Fibroblast of skin of abdomen (primary cell): ENCODE measurements at places on chromosomes 6 and 20.

GRCh38 chr6:116254297-116255056 lies 602 bp upstream of the TSPYL4 start:
- DNase-seq, result no peak

DNA sequence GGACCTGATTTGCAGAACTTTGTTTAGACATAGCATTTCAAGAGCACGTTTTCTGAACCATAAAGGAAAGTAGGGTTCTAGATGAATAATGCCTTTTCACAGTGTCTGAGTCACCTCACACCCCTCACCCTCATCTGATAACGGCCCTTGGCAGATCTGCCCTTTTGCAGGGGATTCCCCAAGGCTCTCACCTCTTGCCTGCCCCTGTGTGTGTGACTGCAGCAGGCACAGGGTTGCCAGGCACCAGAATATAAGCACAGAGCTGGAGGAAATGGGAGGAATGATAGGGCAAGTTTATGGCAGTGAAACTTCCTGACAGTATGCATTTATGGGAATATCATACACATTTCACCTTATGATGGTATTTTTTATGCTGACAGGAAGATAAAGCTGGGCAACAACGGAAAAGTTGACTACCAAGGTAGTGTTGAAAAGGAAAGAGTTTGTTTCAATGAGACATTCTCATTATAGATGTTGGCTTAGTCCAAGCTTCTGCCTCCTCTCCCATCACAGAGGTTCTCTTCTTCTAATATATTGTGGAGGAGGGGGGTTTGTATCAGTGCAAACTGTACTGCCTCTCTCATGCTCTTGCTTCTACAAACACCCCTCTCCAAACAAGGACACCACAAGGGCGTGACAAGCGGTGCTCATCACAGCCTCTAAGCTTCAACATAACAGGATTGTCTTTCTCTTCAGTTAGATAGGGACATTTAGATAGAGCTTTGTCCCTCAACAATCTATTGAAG lies 101.5 kb upstream of the BACH2 start:
- no peak for DNase-seq

DNA sequence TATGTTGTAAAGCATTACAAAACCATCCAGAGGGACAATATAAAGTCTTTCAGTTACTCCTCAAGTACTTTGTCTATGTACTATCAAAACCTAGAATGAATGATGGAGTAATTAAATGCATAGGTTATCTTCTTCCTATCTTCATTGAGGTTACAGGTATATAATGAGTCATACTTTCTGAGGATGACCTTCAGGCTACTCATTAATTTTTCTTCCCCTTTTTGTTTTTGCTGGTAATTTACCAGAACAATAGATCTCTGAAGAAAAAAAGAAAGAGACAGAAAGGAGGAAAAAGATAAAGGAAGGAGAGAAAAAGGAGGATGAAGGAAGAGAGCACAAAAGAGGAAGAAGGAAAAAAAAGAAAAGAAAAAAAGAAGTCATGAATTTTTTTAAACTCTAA lies 398.4 kb downstream of the TBC1D32 start:
- DNase-seq, result no peak

DNA sequence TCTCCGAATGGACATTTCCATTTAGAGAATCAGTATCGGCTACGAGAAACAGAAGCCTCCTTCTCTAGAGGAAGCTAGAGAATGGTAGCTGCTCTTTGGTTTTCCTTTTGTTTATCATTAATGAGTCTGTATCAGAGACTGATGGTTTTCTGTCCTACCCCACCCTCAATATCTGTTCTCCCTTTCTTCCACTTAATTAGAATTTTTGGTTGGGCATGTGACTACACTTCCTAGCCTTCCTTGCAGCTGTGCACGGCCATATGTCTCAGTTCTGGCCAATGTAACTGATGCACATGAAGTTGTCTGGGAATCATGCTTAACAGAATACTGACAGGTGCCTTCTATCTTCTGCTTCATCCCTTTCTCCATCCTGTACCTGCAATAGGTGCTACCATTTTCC lies 19.0 kb downstream of the RNF24 start:
- DNase-seq, result no peak

DNA sequence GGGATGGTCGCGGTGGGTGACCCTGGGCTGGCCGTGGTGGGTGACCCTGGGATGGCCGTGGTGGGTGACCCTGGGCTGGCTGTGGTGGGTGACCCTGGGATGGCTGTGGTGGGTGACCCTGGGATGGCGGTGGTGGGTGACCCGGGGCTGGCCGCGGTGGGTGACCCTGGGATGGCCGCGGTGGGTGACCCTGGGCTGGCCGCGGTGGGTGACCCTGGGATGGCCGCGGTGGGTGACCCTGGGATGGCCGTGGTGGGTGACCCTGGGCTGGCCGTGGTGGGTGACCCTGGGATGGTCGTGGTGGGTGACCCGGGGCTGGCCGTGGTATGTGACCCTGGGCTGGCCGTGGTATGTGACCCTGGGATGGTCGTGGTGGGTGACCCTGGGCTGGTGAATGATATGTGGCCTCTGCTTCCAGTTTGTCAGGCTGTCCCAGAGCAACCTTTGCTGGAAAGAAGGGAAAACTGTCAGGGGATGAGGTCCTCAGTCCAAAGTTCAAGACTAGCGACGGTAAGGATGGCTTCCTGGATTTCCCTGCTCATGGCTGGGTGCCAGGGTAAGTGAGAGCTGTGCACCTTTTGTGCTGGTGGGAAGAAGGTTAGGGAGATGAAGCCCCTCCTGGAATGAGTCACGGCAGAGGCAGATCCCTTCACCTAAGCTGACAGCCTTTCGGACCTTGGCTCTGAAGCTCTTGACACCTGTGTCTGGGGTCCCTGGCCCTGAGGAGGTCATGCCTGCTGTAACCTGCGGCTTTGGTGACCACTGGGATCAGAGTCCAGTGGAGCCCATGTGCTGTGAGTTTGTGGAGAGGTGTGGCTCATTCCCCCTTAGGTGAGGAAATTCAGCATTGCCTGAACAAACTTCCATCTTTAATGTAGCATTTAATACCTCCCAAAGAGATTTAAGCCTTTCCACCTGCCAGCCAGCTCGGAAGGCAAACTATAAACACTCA lies 19.1 kb upstream of the PCMTD2 start:
- no peak for DNase-seq

DNA sequence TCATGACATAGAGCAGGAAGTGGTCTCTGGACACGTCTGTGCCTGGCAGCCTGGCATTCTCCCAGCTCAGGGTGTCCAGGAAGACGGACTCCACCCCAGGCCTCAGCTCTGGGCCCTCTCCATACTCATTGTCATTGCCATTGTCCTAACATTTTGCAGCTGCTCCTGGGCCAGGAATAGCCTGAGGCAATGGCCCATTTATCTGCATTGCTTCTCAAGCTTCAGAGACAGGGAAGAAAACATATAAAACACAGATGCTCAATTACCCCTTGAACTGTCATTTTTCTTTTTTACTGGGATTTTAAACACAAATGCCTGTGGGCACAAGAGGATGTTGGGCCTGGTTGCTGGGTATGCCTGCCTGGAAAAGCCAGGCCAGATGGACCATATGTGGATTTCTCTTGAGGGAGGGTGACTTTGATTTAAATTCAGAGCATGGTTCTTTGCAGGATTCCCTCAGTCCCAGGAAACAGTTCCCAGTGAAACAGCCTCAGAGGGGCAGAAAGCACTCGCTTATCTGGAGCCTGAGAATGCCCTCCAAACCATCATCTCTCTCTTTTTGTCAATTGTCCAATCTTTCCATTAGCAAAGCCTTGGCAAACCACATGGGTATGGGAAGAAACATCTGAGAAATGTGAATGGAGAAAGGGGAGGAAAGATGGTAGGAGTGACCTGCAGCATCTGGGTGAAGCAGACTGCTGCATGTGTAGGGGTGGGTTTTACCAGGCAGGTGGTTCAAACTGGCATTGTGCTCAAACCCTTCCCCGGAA lies 17.9 kb downstream of the LAMP5 start:
- DNase-seq, result no peak

DNA sequence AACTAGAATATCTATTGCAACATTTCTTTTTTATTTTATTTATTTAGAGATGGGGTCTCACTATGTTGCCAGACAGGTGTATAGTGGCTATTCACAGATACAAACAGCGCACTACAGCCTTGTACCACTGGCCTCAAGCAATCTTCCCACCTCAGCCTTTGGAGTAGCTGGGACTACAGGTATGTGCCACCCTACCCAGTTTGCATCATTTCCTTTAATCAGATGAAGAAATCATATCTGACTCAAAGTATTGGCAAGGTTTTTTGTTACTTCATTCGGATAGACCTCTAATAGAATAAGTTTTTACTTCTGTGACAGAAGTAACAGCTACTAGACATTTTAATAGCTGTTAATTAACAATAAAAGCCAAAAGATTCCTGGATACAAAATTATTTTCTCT lies 153.9 kb downstream of the CDK19 start:
- DNase-seq, result no peak

DNA sequence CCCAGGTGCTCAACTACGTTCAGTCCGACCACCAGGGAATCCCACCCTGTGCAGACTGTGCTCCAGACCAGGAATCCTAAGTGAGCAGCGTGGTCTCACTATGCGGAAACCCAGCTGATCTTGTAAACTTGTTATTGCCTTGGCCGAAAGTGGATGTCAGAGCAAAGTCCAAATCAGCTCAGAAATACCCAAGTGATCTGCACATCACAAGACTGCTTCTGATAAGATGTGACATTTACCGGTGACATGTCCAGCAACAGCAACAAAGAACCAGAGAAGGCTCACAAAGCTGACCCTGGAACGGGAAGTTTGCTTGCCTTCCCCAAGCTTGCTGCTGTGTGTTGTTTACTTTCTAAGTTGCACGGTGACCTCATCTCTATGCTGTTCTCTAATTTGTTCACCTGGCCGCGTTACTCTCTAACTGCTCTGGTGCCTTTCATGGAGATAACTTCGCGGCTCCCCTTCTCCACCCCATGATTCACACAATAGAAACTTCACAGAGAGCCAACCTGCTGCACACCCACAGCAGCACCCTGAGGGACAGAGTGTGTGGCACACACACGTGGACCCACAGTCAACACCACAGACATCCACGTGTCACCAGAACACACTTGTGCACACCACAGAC lies 1.7 kb downstream of the BNIP5 start:
- DNase-seq, result no peak

DNA sequence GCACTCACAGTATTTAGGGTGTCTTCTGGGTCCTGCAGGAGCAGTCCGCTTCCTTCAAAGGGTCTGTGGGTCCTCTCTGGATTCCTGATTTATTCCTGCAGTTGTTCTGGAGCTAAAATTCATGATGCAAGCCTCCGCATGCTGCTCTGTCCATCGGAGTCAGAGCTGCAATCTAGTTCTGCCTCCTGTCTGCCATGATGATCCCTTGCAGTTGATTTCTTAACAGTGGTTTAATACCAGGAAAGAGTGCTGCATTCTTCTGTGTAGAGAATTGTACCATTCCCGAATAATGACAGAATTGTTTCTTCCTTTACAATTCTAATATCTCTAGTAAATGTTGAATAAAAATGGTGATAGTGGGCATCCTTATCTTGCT lies 72.0 kb upstream of the B3GAT2 start:
- DNase-seq, result no peak

DNA sequence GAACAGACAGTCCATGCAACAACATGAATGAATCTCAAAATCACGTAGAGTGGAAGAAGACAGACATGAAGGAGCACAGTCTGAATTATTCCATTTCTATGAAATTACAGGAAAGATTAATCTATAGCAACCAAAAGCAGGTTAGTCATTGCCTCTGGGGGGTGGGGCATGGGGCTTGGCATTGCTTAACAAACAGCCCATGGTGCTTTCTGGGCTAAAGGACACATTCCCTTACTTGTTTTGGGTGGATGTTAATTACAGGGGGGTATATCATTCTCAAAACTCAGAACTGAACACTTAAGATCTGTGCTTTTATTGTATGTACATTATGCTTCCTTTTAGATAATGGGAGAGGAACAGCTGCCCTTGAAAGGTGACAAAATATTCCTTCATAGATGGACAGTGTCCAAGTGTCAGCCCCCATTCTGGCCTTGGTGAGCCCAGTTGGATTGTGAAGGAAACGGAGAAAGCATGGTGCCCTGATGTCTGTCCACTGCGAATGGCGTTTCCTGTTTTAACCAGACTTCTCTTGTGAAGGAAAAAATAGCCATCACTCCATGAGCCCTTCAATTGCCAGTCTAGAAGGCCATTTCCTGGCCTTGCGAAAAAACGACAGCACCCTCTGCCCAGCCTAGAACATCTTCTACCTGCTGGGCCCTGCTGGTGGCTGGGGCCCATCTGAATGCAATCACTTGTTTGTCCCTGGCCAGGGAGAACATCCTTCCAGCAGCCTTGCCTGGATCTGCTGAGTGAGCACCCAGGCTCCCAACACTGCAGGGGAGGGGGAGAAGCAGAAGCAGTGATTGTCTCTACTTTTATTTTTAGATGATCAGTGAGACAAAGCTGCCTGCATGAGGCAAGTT lies 179.7 kb downstream of the BCAS1 start:
- no peak for DNase-seq

GRCh38 chr20:53706466-53707370 lies 113.1 kb upstream of the ZNF217 start:
- peak; percentile 90 for DNase-seq

- DNase-seq, result no peak
These were observed 408.2 kb upstream of the FKBP1C start for GRCh38 chr6:62803094-62803493.

- no peak for DNase-seq
These were observed 70.0 kb downstream of the CPNE5 start for GRCh38 chr6:36769183-36769675.

DNA sequence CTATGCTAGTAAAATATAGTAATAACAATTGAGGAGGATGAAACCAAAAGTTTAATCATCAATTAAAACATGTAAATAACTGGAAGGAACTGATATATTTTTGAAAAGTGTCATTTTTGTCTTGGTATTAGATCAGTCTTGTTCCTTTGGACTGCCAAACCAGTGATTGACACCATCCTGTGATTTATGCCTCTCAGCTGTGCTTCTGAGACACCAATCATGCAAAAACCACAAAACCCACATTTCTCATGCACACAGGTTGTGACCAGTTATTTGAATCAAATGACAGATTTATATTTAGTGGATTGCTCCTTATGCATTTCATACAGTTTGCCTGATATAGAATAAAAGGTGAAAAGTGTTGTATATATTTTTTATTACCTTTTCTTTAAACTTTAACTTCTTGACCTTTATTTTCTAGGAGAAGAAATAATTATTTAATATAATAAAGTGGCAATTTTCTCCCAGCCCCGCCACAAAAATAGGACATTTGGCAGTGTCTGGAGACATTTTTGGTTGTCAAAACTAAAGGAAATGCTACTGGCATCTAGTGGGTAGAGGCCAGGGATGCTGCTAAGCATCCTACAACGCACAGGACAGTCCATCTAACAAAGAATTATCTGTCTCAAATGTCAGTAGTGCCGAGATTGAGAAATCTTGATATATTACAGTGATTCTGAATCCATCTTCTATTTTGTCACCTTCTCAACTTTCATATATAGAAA lies 383.6 kb downstream of the BCKDHB start:
- peak; percentile 77 for DNase-seq

GRCh38 chr20:9496155-9496554 lies 18.2 kb upstream of the LAMP5 start:
- no peak for DNase-seq

- DNase-seq, result no peak
These were observed 44.8 kb upstream of the SLC17A4 start for GRCh38 chr6:25709761-25710160.

- DNase-seq, result no peak
These were observed 120.4 kb downstream of the SYNDIG1 start for GRCh38 chr20:24589815-24590177.
